ENCODE measurements at places on chromosomes 7 and 10. TPM values are rescaled to one million over a fixed set of nuclear protein-coding genes. Genes with fewer than 3 reads are reported as not detected.
A peak's percentile ranks its signal among the peaks of the same experiment; 100 is the strongest.

The NKX2-3 gene
- not detected for total RNA-seq

GRCh38 chr10:2019281-2019680 lies 282.0 kb upstream of the ADARB2 start:
- no peaks in the 10 kb centered on the region for H3K36me3 ChIP-seq
- H3K27me3 ChIP-seq, result peaks cover 9% of the 10 kb centered on the region
- DNase-seq, result no peak
- peaks cover 4% of the 10 kb centered on the region for H3K4me1 ChIP-seq
- no peak overlapping the region for H3K4me3 ChIP-seq
- H3K27ac ChIP-seq, result no peak overlapping the region

The WNT2 gene
- 0.62 TPM for total RNA-seq

The KIN gene
- 11.3 TPM for total RNA-seq

The TMEM176B gene
- total RNA-seq, result not detected

The ARHGEF5 gene
- total RNA-seq, result 2.6 TPM

The CPA2 gene
- total RNA-seq, result not detected

GRCh38 chr10:58384544-58384998 lies 639 bp upstream of the TFAM start:
- H3K27ac ChIP-seq, result peak overlapping the region; percentile 98
- peaks cover 23% of the 10 kb centered on the region for H3K4me1 ChIP-seq

Measured in chondrocyte (in vitro differentiated cells).